ENCODE measurements at places on chromosomes 11 and 22.

- DNase-seq, result no peak
Observed at GRCh38 chr11:107605061-107606006, 14.4 kb downstream of the ELMOD1 start.

GRCh38 chr22:27877501-27877900, 41.6 kb downstream of the PITPNB start:
- DNase-seq, result no peak

DNA sequence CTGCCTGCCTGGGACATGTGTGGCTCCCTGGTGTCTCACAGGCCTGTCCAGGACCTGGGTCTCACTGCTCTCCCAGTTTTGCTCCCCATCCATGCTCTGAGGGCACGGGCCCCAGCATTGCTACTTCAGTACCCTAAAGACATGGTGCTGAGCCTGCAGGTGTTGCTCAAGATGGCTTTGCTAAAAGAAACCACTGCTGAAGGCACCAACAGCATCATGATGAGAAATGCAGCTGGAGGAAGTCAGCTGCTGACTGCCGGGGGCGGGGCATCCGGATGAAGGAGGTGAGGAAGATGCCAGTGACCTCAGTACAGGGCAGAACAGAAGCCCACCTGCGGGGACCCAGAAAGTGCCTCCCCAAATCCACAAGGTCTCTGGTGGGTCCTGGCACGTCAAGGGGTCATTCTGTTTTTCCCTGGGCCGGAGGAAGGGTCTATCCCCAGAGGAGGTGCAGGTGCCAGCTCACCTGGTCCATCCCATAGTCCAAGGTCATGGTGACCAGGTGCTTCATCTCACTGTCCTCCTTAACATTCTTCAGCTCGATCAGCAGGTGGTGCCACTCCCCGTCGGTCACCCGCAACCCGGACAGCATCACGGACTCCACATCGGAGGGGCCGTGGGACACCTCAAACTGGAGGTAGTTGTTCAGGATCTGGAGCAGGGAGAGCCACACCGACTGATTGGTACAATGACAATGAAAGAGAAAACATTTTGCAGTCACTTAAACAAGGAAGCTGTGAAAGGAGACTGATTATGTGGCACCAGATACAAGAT, 63.9 kb downstream of the TRMU start:
- no peak for DNase-seq

- no peak for DNase-seq
Observed at GRCh38 chr22:46042786-46043185, 65.8 kb upstream of the WNT7B start.

GRCh38 chr22:24816806-24817205, 10.8 kb downstream of the SGSM1 start:
- no peak for DNase-seq

- DNase-seq, result no peak
Observed at GRCh38 chr11:130831506-130831905, 84.8 kb downstream of the SNX19 start.

DNA sequence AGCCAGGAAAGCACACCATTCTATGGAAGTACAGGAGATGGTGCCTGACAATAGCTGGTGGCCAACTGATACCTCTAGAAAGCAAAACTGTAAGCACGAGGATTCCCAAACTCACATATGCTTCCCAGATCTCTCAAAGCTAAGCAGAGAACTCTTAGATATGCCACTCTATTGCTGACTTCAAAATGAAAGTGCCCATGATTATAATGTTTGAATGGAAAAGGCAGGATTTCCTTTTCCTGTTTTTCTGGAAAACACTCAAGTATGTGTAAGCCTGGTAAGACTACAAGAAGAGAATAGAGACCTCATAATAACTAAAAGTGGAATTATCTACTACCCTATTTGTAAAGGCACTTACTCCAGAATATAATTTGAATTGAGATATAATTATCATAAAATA, 2.6 kb upstream of the CARD18 start:
- no peak for DNase-seq

- DNase-seq, result no peak
Observed at GRCh38 chr11:38345286-38345685, 1747.2 kb upstream of the RAG2 start.

DNA sequence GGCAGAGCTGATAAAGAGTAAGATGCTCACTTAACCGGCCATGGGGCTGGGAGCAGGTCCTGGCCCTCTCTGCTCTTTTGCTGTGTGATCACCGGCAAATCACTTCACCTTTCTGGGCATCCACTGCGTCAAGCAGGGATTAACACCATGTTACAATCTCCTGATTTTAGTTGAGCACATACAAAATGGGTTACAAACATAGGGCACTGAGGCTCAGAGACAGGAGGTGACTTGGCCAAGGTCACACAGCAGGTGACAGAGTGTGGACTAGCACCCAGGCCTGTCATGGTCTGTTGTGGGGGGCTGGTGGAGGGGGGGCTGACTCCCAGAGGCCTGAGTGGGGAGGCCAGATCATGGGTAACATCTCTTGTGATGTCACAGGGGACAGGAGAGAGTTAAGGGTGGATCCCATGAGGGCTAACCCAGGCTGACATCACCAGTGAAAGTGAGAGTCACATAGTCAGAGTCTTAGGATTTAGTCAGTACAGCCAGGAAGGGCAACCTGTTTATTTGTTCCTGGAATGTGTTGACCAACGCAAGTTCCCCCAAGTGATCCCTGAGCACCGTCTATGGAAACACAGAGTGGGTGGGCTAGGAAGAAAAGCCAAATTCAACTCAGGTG, 27.8 kb downstream of the GDPD5 start:
- DNase-seq, result no peak

Data from stimulated activated CD4-positive, alpha-beta T cell treated with anti-CD3 and anti-CD28 coated beads, Interleukin-4, amount 100 ng/mL, for 1 hour (primary cell).